T-cell (primary cell): ENCODE measurements at places on chromosomes 2 and 18. TPM values are rescaled to one million over a fixed set of nuclear protein-coding genes. Genes with fewer than 3 reads are reported as not detected.

DNA sequence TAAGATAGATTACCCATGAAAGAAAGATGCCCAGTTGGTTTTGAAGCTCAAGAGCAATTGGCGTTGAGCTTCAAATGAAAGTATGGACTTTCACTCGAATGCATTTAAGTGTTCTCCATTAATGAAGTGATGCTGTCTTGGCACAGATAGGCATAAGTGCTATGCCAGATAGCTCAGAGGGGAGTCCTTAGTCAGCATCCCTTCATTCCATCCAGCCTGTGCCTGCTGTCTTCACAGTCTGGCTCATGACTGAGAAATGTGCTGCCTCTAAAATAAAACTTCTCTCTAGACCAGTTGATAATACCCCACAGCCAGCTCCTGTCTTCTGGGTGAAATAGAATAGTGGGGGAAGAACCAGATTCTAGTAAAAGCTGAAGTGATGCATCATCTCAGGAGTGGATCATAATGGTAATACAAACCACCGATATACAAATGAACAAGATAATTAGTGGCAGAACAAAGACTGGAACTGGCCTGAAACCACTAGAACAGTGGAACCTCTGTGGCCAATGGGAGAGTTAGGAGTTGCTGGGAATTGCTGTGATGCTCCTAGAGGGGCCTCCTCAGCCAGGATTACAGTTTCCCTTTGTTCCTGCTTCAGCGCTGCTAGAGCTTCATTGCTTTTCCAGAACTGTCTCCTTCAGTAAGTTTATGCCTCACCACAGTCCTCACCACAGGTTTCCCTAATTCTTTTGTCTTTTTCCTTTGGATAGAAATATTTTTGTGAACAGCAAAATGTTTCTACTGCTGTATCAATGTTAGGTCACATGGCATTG is 359.3 kb downstream of the KIAA1328 start:
- no peak for DNase-seq

GRCh38 chr18:61159246-61159645 is 174.0 kb upstream of the CDH20 start:
- DNase-seq, result no peak

Gene MSH6
- 43.8 TPM for total RNA-seq

DNA sequence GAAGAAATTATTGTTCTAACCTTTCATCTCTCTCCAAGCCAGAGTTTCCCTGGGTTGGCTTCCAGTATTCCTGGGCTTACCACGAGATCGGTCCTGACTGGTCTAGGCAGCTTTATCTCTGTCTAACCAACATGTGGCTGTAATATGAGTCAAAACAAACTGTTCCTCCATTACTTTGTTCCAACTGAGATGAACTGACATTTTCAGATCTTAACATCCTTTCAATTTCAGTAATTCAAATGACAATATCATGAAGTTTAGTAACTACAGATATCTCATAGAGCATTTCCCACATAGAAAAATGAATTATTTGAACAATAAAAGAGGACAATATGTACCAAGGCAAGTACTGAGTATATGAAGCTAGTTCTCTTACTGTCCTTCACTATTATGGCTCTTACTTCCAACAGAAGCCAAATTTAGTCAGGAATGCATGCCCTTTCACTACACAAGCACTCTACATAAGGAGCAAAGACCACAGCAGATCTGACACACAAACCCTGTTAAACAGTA is 15.5 kb downstream of the SLC25A12 start:
- no peak for DNase-seq

Gene KANSL1L
- total RNA-seq, result 13.0 TPM

GRCh38 chr2:234846599-234847363 is 105.0 kb upstream of the SH3BP4 start:
- DNase-seq, result no peak

Gene ASPRV1
- total RNA-seq, result 1.2 TPM

- no peak for DNase-seq
These were observed 746.0 kb downstream of the METTL4 start for GRCh38 chr18:1825296-1825695.

DNA sequence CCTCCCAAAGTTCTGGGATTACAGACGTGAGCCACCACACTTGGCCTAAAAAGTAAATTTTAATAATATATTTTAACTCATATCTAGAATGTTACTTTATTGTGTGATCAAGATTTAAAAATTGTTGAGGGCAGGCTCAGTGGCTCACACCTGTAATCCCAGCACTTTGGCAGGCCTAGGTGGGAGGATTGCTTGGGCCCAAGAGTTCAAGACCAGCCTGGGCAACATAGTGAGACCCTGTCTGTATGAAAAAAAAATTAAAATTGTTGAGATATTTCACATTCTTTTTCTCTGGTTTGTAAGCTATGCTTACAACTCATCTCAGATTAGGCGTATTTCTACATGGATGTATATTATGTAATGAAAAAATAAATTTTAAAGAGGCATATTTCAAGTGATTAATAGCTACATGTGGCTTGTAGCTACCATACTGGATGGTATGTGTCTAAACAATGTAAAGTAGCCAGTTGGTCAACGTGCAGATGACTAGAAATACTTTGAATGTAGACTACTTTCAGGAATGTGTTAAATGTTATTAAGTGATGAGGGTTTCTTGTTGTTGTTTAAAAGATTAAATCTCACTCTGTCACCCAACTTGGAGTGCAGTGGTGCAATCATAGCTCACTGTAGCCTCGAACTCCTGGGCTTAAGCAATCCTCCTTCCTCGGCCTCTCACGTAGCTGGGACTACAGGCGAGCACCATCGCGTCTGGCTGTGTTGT is 5.9 kb downstream of the RAB10 start:
- DNase-seq, result no peak

- DNase-seq, result no peak
These were observed 21.2 kb upstream of the PMAIP1 start for GRCh38 chr18:59878644-59879043.

Gene IL1A
- total RNA-seq, result not detected

Gene CHST10
- 3.6 TPM for total RNA-seq

DNA sequence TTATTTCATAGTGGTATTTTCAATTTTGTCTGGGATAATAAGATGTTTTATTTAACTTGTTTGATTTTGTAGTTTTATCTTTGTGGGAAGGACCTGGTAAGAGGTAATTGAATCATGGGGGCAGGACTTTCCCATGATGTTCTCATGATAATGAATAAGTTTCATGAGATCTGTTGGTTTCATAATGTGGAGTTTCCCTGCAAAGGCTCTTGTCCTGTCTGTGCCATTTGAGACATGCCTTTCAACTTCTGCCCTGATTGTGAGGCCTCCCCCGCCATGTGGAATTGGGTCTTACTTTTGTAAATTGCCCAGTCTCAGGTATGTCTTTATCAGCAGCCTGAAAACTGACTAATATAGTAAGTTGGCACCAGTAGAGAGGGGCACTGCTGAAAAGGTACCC is 77.8 kb upstream of the ARHGAP15 start:
- no peak for DNase-seq

- DNase-seq, result no peak
These were observed 73.7 kb upstream of the TPO start for GRCh38 chr2:1339388-1340140.

DNA sequence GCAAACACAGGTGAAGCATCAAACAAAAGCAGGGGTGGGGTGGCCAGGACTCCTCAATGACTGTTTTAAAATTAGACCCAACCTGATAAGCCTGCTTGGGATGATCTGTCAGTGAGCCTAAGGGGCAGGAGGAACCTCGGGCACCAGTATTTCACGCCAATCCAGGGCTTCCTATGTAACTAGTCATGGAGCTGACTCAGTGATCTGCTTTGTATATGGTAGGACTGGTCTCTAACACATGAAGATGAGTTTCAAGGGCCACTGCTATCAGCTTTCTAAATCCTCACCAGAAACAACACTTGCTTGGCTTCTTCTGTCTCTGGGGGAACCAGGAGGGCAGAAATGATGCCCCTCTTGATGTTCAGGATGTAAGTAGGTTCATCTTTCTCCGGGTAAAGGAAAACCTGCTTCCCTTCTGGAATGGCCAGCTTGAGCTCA is 6.2 kb downstream of the APOB start:
- no peak for DNase-seq

DNA sequence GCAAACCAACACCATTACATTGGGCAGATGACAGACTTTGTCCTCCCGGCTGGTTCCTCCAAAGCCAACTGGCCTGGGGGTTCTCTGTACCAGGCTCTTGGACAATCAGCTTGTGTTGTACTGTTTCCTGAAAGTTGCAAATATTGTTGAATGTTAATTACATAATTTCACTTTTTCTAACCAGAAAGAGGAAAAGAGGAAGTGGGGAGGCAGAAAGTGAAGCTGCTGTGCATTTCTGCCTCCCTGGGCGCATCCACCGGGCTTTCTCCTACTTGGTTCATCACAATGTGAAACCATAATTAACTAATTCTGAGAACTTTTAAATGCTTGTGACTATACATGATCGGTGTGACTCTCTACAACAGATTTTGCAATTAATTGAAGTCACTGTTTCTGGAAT is 10.1 kb downstream of the TWIST2 start:
- no peak for DNase-seq

- DNase-seq, result no peak
These were observed 443.2 kb downstream of the ARHGAP15 start for GRCh38 chr2:143572421-143572820.

- DNase-seq, result no peak
These were observed 58.1 kb upstream of the PELI1 start for GRCh38 chr2:64202206-64202845.

Gene WNT10A
- total RNA-seq, result 10.7 TPM

- DNase-seq, result no peak
These were observed 1.8 kb downstream of the HOXD13 start for GRCh38 chr2:176094349-176094748.

DNA sequence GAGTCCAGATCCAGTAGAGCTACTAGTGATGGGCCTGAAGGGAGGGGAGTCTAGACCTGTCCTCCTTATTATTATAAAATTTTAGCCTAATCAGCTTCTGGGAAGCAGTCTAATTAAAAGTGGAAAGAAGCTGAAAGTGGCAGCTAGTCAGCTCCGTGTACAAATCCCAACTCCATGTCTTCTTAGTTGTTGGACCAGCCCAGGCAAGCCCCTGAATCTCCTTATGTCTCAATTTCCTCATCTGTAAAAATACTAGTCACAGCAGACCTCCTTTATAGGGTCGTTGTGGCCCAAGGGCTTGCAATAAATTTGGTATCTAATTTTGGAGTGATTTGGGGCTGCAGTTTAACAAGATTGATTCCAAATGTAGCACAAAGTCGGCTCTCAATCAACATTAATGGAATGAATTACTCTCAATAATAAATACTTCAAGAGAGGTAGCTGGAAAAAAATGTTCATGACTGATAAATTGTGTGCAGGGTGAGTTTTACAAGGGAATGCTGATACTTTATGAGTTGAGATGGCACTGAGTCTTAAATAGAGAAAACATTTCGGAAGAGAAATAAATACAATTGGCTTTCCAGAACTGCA is 118.3 kb upstream of the NDUFV2 start:
- no peak for DNase-seq

Gene REG1B
- total RNA-seq, result 5.4 TPM

GRCh38 chr2:214904634-214905033 is 95.2 kb upstream of the BARD1 start:
- no peak for DNase-seq

DNA sequence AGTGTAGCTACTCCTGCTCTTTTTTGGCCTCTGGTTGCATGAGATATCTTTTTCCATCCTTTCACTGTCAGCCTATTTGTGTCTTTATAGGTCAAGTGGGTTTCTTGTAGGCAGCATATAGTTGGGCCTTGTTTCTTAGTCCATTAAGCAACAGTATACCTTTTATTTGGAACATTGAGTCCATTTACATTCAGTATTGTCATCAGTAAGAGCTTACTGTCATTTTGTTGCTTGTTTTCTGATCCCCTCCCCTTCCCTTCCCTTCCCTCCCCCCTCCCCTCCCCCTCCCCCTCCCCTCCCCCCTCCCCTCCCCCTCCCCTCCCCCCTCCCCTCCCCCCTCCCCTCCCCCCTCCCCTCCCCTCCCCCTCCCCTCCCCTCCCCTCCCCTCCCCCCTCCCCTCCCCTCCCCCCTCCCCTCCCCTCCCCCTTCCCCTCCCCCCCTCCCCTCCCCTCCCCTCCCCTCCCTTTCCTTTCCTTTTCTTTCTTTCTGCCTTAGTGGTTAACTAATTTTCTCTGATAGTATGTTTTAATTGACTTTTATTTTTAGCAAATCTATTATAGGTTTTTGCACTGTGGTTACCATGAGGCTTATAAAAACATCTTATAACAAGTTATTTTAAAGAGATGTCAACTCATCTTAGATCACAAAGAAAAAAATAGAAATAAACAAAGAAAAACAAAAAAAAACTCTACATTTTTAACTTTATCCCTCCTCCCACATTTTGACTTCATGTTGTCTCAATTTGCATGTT is 13.2 kb upstream of the DCDC2C start:
- DNase-seq, result no peak

Gene STK25
- total RNA-seq, result 193 TPM

DNA sequence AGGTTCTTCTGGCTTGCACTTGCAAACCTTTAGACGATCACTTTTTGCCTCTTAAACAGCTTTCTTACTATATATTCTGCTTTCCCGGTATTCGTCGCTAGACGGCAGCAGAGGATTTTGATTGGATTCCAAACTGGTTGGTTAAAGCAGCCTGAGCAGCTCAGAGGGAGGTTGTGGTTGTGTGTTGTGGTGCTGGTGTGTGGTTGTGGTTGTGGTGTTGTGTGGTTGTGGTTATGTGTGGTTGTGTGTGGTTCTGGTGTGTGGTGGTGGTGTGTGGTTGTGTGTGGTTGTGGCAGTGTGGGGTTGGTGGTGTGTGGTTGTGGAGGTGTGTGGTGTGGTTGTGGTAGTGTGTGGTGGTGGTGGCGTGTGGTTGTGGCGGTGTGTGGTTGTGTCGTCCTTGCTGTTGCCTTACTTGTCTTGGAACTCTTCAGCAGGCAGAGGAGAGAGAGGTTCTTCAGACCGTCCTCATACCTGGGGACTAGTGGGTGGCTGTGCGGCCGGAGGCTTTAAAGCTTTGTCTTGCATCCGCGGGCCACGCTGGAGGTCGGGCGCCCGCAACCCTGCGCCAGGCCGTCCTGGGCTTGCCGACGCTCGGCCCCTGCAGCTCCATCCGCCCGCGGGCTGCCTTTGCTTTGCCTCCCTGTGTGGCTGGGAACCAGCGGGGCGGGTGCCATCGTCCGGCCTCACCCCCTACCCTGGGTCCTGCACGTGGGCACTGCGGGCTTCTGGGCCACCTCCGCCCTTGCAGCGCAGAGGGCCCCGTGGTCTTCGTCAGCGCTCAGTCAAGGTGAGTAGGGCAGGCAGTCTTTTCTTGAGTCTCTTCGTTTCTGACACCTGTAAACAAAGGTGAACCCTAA is 190.8 kb downstream of the ARHGAP28 start:
- no peak for DNase-seq

Gene NOL4
- not detected for total RNA-seq

- no peak for DNase-seq
These were observed 272.1 kb downstream of the NAPG start for GRCh38 chr18:10797896-10798295.

Gene KCNK3
- total RNA-seq, result not detected

DNA sequence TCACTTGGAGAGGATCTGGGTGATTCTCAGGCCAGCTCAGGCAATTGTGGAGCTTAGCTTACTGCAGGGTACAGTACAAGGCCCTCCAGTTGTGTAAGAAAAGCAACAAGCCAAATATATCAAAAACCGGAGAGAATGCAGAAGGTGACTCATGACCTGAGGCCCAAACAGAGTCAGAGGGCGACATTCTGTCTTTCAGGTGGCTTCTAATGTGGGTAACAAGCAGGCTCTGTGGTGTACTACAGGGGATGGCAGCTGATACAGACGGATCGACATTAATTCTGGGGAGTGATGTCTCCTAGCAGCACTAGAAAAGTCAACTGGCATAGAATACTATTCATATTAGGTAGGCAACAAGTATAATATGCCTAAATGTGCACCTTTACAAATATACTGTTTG is 219.5 kb upstream of the SOX11 start:
- DNase-seq, result no peak

GRCh38 chr2:236855866-236856847 is 229.5 kb upstream of the COPS8 start:
- no peak for DNase-seq
